ENCODE measurements at places on chromosomes 12 and 14. TPM values are rescaled to one million over a fixed set of nuclear protein-coding genes. Genes with fewer than 3 reads are reported as not detected.

- DNase-seq: no peak
- no peaks in the 10 kb centered on the region for H3K36me3 ChIP-seq
- no peak overlapping the region for H3K27ac ChIP-seq
- H3K27me3 ChIP-seq: no peaks in the 10 kb centered on the region
- H3K4me1 ChIP-seq: no peaks in the 10 kb centered on the region
Measured at GRCh38 chr12:104250366-104251125, 35.0 kb downstream of the TXNRD1 start.

Gene CIROP
- not detected for polyA plus RNA-seq

- no peaks in the 10 kb centered on the region for H3K4me1 ChIP-seq
- no peak for DNase-seq
- no peaks in the 10 kb centered on the region for H3K36me3 ChIP-seq
- H3K27me3 ChIP-seq: no peaks in the 10 kb centered on the region
- no peak overlapping the region for H3K4me3 ChIP-seq
- no peak overlapping the region for H3K27ac ChIP-seq
Measured at GRCh38 chr12:3263282-3263681, 186.1 kb downstream of the TSPAN9 start.

DNA sequence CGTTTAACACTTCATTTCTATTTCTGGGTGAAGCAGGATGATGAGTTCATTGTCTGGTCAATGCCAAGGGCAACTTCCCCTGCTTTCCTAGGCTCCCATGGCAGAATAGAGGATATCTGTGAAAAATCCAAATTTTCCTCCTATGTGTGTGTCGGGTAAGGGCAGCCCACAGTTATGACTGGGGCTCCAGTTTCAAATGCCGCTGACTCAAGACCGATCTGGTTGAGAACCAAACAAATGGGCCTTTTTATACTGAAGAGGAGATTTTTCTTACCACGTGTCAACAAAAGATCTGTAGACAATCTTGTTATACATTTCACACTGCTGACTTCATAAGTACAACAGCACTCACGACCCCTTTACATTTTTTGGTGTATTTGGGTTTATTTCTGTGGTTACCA lies 120.8 kb downstream of the CHST11 start:
- H3K4me1 ChIP-seq: peaks cover 24% of the 10 kb centered on the region
- no peak for DNase-seq
- no peaks in the 10 kb centered on the region for H3K36me3 ChIP-seq
- no peak overlapping the region for H3K27ac ChIP-seq
- no peaks in the 10 kb centered on the region for H3K27me3 ChIP-seq
- no peak overlapping the region for H3K4me3 ChIP-seq

- peak; percentile 81 for DNase-seq
- H3K4me3 ChIP-seq: no peak overlapping the region
- peaks cover 48% of the 10 kb centered on the region for H3K36me3 ChIP-seq
- H3K27ac ChIP-seq: peak overlapping the region; percentile 85
- peaks cover 54% of the 10 kb centered on the region for H3K4me1 ChIP-seq
Measured at GRCh38 chr12:118052324-118053070, 8.5 kb downstream of the WSB2 start.
